ENCODE measurements at places on chromosomes 11 and 22.

GRCh38 chr22:45826520-45826919 is 150.4 kb downstream of the WNT7B start:
- no peak for DNase-seq

- DNase-seq = no peak
Measured at GRCh38 chr11:12376259-12377081, 901 bp upstream of the PARVA start.

DNA sequence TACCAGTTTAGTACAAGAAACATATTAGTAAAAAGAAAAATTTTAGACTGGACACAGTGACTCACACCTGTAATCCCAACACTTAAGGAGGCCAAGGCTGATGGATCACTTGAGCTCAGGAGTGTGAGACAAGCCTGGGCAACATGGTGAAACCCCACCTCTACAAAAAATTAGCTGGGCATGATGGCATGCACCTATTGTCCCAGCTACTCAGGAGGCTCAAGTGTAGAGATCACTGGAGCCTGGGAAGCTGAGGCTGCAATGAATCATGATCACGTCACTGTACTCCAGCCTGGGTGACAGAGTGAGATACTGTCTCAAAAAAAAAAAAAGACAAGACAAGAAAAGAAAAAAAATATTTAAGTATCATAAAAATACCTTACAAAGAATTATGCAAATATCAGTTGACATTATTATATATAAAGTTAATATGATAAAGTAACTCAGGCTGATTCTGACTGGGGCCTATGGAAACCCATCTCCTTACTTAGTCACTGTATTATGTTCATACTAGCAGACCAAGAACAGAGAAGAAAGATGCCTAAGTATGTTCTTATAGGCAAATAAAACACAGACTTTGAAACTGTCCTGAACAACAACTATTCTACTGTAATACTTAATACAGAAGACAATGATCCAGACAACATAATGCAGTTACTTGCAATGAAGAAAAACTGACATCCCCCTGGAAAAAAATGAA is 27.3 kb downstream of the FAM168A start:
- DNase-seq = no peak

DNA sequence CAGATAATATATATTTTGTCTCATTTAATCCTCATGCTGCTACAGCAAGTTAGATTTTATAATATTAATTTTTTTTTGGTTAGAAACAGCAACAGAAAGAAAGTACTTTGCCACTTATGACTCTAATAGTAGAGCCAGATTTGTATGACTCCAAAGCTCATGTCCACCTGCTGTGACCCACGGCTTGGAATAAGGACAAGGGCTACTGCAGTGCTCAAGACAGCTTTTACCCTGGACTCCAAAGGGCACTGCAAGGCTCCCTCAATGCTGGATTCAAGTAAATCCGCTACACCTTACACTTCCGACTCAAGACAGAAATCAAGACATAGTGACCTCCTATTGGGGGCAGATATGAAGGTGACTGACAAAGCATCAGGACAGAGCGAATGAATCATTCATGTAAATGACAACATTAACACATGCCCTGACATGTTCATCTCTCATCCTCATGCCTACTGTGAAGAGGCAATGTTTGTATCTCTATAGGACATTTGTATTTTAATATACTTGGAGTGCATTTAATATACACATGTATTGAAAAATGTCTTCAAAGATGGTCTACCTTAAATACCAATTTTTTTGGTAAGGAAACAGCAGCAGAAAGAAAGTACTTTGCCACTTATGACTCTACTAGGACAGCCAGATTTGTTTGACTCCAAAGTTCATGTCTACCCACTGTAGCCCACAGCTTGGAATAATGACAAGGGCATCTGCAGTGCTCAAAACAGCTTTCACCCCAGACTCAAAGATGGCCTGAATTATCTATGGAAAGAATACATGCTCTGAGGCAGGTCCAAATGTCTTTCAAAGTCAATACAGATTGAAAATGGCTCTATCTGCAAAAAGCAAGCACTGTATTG is 375.6 kb upstream of the CCDC90B start:
- no peak for DNase-seq

DNA sequence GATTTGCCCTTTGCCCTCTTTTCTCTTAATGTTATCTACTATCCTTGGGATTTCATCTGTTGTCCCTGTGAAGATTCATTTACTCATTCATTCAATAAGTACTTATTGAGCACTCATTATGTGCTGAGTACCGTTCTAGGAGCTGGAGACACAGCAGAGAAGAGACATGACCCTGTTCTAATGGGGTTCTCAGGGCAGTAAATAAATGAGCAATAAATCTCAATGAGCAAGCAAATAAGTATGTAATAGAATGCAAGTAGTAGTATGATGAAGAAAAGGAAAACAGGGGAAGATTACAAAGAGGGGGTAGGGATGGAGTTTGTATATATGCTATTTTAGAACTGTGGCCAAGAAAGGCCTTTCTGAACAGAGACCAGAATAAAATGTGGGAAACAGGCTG is 34.2 kb upstream of the NRIP3 start:
- no peak for DNase-seq

- no peak for DNase-seq
Measured at GRCh38 chr11:114438303-114438702, 964 bp upstream of the REXO2 start.

- no peak for DNase-seq
Measured at GRCh38 chr22:28506150-28506535, 173.5 kb downstream of the TTC28 start.

DNA sequence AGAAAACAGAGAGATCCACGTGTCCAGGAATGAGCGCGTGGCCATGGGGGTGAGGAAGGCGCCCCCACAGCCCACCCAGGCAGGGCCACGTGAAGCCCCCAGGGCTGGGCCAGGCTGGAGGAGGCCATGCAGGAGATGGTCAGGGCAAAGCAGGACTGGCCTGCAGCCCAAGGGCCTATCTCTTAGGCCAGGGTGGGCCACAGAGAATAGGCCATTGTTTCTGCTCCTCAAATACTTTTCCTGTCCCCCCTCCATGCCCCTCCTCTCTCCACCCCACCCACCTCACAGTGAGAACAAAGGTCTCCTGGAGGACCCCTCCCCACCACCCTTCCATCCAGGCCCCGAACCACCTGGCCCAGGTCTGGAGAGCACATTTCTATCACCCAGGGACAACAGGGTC is 8.3 kb upstream of the CDC42EP1 start:
- no peak for DNase-seq

- no peak for DNase-seq
Measured at GRCh38 chr11:78281511-78281910, 92.8 kb downstream of the USP35 start.

GRCh38 chr11:64026575-64027205 is 9.0 kb upstream of the FLRT1 start:
- no peak for DNase-seq

- no peak for DNase-seq
Measured at GRCh38 chr11:134844838-134845237, 432.8 kb upstream of the B3GAT1 start.

DNA sequence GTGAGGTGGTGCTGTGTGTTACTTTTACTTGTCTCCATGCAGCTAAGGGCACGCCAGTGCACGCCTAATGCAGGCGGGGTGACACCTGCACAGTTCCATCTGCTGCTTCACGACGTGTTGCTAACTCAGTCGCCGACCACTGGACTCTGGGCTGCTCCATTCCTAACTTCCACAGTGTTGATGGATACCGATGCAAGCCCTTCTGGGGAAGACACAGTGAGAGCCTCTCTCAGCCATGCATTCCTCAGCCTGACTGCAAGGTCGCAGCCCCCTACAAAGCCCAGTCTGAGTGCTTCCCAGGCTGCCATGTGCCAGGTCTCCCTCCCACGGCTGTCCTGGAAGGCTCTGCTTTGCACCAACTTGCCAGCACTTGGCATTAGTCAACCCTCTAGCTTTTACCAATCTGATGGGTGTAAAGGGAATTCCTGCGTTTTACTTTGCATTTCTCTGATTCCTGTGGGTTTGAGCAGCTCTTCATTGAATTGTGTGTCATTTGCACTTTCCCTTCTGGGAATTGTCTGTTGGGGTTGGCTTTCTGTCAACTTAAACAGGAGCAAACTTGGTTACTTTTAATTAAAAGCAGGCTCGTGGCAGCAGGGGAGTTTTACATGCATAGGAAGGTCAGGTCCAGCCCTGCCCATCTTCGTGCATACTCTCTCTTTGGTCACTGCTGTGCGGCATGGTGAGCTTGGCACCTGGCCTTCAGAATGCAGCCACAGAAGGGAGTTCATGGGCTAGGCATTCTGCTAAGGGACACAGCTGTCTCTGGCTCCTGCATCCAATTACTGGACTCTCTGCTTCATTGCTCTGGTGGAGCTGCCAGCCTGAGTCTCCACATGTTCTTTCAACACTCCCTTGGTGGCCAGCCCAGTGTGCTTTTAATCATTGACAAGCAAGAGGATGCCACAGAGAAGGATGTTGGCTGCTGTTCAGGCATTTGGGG is 34.6 kb upstream of the SHANK2 start:
- no peak for DNase-seq

DNA sequence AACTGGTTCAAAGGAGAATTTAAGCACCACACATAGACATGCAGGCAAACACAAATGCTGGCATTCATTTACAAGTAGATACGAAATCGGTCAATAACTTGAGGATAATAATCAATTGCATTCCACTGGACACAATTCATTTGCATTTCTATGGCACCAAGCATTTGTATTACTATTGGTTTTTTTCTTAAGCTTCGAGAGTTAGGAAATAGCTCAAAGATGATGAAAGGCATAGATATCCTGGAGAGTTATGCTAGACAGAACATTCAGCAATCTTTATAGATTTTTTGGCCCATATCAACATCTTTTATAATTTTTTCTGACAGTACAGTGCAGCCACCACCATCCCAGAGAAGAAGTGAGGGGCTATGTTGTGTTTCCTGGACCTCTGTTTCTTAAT is 544.4 kb downstream of the MIAT start:
- DNase-seq = no peak

GRCh38 chr22:47406896-47407295 is 644.4 kb downstream of the TBC1D22A start:
- DNase-seq = no peak

GRCh38 chr11:115848611-115849010 is 344.4 kb upstream of the CADM1 start:
- no peak for DNase-seq

- no peak for DNase-seq
Measured at GRCh38 chr11:102853956-102854355, 10.5 kb upstream of the MMP3 start.

DNA sequence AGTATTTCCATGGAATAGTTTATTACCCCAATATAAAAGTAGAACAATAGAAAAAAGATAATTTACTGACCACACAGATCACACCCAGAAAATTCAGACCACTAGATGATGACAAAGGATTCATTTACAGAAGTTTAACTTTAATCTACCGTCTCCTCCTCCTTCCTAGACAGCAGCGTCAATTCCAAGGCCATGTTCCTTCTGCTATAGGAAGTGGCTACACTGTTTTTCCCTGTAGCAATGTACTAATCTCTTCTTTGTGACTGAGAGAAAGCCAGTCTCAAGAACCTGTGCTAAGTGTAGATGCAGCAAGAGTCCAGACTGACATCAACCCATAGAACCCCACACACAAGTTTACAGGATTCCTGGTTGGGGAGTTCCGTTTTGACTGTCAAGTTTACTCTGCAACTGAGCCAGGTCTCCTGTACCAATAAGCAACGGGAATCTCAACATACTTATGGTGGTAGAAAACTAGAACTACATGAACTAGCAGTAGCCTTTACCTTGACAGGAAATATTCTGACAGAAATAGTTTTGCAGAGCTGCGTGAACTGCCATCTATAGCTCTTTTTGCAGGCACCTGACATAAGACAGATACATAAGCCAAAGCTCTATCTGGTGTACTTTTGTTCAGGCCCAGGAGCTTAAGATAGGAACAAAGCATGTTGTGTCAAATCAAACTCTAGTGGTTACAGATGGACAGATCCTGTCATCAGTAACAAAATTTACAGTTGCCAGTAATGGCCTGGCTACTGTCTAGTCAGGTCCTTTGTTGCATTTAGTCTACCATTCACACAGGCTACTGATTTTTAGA is 42.9 kb downstream of the MRTFA start:
- no peak for DNase-seq

- DNase-seq = no peak
Measured at GRCh38 chr11:134030853-134031252, 38.0 kb upstream of the JAM3 start.

All from HuH-7 (cell line).